ENCODE measurements at places on chromosomes 13 and 19.
A peak's percentile ranks its signal among the peaks of the same experiment; 100 is the strongest.

- no peak for DNase-seq
Measured at GRCh38 chr13:100490692-100491091, 97.9 kb downstream of the GGACT start.

DNA sequence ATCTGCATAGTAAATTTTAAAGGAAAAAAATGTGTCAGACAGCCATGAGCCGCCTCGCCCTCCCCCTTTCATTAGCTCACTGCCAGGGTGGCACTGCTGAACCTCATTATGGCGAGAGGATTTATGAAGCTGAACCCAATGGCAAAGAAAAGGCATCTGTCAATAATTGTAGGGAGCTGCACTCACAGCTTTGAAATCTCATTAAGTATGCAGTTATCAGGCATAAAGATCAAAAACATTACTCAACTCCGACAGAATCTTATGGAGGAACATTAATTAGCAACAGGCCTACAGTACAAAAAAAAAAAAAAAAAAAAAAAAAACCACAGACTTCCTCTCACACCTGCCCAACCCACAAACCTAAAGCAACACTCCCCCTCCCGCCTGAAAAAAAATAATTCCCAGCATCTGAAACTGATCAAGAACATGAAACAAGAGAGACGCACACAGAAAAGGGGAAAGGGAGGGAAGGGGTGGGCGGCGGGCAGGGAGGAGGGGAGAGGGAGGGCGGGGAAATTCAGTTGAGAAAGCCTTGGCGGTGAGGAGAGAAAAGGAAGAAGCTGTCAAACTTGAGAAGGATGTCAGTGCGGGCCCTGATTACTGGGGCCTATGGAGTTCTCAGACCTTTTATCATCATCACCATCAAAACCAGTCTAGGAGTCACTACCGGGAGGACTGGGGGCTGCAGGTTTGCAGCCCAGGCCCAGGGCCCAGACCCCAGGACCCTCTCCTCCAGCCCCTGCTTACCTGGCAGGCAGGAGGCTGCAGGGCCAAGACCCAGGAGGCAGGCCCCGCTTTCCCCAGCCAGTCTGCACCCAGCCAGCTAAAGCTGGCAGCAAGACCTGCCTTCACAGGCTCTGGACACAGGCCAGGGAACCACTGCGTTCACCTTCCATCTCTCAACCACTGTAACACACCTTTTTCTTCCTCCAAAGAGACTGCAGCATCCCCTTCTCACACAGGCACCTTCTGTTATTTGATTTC, 8.9 kb downstream of the TSHZ3 start:
- DNase-seq, result peak; percentile 54

DNA sequence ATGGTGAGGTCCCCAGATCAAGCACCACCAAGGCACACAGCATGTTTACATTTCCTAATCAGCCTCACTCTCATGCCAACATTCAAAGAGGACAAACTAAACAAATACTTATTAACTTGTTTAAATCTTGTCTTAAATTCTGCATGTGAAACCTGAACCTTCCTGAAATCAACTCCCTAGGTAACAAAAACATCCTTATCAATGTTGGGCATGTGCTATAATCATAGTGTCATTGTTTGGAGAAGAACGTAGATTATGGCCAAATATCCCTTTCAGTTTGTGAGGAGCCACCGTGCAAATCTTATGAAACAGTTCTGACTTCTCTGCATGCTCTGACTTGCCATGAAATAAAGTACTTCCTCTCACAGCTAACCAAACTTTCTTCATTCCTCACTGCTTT, 123.8 kb downstream of the NDFIP2 start:
- DNase-seq, result no peak

DNA sequence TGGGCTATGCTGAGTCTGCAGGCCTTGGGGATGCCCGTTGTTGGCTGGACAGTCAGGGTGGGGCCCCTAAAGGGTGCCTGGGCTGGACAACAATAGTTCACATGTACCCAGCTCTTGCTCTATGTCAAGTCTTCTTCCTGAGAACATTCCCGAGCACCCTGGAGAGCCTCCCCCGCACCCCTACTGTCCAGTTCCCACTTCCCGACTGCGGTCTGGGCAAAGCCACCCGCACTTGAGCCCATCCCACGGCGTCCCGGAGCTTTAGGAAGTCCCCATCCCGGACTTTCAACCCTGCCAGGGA, 1.1 kb upstream of the MPND start:
- DNase-seq, result no peak

DNA sequence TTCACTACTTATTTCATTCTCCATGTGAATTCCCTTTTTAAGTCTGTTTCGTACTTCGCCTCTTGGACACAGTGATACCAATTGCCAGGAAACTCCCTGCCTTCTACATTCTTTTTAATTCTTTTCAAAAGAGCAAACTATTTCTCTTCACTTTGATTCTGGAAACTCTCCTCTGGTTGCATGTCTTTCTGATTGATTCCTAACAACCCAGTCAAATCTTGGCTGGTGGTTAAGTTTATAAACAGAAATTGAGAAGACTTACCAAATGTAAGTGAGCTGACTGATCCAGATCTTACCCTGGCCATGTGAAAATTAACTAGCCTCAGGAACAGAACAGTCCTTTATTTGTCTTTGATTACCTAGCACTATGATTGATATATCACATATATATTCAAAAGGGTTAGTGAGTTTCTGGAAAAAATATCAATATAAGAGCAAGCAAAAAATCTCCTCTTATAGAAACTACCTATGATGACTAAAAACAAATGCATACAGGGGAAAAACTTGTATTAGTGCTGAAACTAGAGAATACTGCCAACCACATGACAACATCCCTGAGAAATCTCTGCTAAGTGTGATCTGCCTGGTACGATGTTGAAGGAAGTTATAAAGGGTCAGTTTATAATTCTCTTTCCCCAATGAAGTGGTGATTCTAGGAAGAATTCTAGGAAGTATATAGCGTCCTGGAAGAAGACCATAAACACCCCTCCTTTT, 152.6 kb upstream of the HTR2A start:
- no peak for DNase-seq

GRCh38 chr13:32905063-32905863, 111.0 kb upstream of the KL start:
- DNase-seq, result no peak

DNA sequence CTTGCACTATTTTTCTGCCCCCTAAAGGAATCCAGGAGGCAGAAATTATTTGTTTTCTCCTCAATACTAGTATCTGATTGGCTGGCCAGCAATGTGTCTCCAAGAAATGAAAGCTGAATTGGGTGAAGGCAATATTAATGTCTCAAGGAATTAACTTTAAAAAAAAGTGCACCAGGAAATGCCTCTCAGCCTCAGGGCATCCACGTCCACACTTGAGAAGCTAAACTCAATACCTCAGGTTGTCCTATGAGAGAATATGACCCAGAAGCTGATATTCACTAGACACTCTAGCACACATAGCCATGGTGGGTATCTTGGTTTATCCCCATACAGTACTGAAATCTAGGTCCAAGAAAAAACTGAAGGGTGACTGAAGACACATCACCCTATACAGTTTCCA, 2.1 kb downstream of the ZNF91 start:
- DNase-seq, result no peak

DNA sequence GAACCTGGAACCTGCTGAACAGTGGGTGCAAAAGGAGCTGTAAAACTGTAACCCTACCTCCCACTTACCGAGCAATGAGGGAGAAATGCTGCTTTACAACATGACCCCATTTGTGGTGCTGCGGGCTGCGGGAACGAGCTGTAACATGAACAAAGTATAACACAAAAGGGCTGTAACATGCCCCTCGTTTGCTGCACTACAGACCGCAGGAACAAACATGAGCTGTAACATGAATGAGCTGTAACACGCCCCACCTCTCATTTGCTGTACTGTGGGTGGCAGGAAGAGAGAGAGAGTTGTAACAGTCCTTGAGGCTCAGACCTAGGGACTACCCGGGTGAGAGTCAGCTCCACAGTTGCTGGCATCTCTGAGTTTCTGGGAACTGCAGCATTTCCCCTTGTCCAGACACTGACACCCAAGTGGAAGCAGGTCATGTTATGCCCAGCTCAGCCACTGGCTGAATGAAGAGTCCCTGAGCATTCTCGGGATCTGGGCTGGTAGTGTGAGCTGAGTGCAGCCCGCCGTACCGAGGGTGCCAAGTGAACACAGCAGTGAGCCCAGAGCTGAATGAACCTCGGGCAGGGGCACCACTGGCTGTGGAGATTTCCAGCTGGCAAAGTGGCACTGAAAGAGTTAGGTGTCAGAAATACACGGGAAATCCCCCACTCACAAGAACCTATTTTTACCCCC, 1385.3 kb upstream of the SPRY2 start:
- no peak for DNase-seq

- DNase-seq, result no peak
Measured at GRCh38 chr13:44371421-44371820, 2.2 kb upstream of the SERP2 start.

DNA sequence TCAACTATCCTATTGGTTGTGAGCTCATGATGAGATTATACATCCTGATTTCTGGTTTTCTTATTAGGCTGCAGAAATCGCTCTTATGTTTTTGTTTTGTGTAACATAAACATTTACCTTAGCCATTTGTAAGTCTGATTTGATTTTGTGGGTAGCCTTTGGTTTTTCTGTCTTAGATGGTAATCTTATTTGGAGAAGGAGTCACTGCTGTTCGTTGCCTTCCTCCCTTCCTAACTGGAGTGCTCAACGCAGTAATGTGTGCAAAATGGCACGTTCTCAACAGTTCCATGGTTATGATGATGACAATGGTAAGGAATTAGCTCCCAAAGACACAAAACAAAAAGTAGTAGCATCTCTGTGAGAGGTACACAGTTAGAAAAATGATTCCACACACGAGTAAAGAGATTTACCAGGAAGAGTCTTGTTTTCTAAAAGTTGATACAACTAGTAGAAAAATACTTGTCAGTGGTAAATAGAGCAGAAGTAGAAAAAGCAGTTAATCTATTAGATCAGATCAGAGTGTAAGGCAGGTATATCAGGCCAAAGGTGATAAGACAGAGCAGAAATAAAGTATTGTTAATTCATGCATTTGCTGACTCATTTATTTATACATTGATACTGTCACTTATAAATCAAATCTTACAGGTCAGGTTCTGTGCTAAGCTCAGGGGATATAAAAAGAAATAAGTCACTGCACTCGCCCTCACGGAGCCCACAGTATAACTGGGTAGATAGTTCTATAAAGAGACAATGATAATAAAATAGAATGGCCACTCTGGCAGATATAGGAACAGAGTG, 270.0 kb downstream of the NALCN start:
- DNase-seq, result no peak

All from fibroblast of the conjunctiva (primary cell).